ENCODE measurements at places on chromosomes 5 and 9.

DNA sequence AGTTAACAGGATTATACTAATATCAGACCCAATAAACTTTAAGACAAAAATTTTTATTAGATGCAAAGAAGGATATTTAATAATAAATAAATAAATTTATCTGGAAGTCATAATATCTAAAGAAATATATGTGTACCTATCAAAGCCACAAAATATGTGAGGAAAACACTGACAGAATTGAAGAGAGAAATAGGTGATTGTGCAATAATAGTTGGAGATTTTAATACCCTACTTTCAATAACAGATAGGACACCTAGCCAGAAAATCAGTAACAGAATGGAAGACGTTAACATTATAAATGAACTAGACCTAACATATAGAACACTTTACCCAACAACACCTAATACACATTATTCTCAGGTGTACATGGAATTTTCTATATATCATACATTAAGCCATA, 541.4 kb upstream of the SMC2 start:
- DNase-seq = no peak

- DNase-seq = no peak
These were observed 520.1 kb downstream of the CHSY3 start for GRCh38 chr5:130424341-130424740.

GRCh38 chr5:158389786-158390185, 530.8 kb upstream of the CLINT1 start:
- no peak for DNase-seq

- DNase-seq = no peak
These were observed 248.5 kb upstream of the DAP start for GRCh38 chr5:11009576-11009975.

DNA sequence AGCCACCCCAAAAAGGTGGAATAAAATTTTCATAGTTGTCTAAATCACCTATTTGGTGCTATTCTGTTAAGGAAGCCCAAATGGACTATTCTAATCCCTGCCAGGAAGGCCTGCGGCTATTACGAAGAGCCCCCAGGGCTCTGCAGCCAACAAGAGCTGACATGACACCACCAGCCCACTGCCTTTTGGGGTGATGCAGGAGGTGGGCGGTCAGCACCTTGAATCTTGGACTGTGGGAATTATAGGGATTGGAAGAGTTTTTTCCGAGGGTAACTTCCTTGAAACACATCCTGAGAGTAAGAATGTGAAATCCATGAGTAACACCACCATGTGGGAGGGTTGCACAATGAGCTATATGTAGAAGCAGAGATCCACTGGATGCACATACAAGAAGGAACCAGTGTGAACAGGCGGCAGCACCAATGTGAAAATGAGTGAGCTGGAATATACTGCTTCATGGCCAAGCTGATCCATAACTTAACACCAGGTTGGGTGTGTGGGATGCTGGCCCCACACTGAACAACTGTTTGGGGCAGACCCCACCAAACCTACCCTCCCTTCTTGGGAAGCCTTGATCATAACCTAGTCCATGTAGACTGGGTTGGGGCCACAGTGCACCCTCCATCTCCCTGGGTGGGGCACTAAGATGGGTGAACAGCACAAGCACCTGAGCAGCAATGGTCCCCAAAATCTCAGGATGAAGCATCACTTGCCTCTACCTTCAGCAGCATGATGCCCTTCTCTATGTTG, 239.0 kb downstream of the FSTL4 start:
- DNase-seq = no peak

DNA sequence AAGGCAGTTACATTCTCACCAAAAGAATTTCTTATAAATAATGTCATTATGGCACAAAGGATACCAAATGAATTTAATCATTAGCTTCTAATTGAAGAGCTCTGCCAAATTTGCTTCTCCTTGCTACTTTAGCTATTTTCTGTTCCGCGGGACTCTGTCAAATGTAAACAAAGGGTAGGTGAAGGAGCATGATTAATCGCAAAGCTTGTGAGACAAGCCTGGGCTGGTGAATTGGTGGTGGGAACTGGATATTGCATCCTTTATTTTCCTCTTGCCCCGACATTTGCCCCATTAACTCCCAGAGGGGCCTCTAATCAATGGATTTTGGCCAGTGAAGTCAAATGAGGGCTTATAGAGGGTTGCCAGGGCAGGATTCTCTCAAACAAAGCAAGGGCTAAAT, 234.2 kb upstream of the RFX3 start:
- no peak for DNase-seq

DNA sequence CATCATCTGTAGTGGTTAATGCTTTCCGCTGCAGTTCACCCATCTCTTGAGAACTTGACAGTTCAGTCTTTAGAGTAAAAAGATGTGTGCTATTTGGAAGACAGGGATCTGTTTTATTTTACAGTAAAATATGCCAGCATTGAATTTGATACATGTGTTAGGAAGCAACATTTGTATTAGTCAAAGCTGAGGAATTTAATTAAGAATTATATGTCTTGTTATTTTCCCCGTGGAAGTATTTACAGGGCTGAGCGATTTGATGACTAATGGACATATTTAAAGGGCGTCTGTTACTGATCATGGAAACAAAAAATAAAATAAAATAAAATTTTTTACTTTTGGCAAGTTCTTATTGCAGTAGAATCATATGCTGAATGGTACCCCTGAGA, 101.3 kb downstream of the PAM start:
- peak; percentile 52 for DNase-seq

DNA sequence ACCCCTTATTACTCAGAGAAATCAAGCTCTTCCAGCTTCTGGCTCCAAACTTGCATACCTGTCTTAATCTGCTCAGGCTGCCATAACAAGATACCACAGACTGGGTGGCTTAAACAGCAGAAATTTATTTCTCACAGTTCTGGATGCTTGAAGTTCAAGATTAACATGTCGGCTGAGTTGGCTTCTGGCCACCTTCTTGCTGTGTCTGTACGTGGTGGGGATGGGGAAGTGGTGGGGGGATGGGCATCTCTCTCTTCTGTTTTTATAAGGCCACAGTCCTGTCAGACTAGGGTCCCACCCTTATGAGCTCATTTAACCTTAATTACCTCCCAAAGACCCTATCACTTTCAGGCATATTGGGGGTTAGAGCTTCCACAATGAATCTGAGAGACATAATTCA, 140.5 kb downstream of the SV2C start:
- DNase-seq = no peak

DNA sequence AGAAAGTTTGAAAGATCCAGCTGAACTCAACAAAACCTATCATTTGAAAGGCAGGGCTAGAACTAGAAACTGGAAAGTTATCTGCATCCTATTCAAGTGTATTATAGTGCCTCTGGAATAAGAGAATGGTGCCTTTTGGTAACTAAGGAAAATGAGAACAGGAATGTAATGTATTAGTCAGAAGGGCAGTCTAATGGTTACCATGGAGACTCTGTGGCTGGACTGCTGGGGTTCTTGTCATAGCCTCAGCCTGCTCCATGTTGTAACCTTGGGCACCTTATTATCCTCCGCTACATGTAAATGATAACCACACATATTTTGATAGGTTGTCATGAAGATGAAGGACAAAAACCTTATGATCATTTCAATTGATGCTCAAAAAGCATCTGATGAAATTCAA, 24.6 kb upstream of the IFNB1 start:
- DNase-seq = no peak

- DNase-seq = no peak
These were observed 142.8 kb upstream of the ALDH1B1 start for GRCh38 chr9:38249587-38250210.

DNA sequence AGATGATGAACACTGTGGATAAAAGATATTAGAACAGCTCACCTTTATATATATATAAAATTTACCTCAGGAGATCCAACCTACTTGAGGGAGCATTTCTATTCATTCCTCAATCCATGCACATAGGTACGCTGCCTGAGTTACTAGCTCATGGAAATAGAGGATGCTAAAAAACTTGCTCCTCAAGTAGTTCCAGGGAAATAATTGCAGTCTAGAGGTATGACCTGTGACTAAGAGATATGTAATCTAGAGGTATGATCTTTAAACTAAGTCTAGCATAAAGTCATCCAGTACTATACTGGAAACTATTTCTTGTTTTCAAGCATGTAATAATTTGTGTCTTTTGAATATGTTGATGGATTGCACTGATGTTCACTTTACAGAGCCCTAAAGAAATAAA, 471.2 kb downstream of the TAF11L14 start:
- no peak for DNase-seq

GRCh38 chr5:146005264-146005663, 68.9 kb downstream of the SH3RF2 start:
- no peak for DNase-seq

GRCh38 chr9:93531374-93531773, 45.0 kb upstream of the PHF2 start:
- DNase-seq = no peak

GRCh38 chr9:20315677-20316076, 306.6 kb downstream of the MLLT3 start:
- peak; percentile 52 for DNase-seq

GRCh38 chr9:4011054-4011453, 288.8 kb downstream of the GLIS3 start:
- DNase-seq = no peak

DNA sequence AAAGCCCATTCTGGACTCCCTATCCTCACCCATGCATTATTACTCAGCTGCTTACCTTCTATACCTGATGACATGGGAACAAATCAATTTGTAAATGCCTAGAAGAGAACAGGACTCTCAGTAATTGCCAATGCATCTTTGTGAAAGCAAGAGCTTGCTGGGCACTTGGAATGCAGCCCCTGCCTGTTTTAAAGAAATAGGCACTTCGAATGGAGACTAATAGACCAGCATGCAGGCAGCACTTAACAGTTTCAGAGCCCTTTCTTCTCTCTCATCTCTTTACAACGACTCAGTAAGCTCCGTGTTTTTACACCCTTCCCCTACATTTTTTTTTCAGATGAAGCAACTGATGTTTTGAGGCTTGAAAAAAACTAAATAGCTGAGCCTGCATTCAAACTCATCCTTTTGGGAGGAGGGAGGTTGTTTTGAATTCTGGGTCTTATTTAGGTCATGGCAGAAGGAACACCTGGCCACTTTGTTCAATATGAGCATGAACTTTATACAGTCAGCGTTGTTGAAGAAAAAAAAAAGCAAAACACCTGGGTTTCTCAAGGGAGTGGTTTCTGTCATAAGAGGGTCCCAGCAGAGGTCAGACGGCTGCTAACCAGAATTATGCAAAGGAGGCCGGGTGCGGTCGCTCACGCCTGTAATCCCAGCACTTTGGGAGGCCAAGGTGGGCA, 34.6 kb upstream of the WHRN start:
- DNase-seq = no peak

GRCh38 chr5:38509185-38509584, 47.3 kb downstream of the LIFR start:
- no peak for DNase-seq

GRCh38 chr5:179110528-179110927, 50.4 kb downstream of the ZNF354C start:
- DNase-seq = no peak

DNA sequence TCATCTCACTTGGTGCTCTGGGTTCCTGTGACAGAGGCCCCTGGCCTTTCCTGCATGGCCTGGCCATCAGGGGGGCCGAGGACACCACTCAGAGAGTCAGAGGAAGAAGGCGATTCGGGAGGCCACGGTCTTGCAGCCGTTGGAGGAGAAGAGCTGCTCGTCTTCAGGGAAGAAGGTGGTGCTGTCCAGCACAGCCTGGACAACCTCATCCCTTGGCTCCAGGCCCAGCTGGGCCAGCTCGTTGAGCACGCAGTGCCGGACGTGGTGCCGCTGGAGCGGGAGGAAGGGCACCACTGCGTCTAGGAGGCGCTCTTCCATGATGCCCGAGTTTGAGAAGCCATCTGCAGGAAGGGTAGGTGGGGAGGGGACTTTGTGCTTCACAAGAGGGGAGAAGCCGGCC, 3.2 kb downstream of the TOR2A start:
- no peak for DNase-seq

- DNase-seq = no peak
These were observed 150.8 kb downstream of the GRIA1 start for GRCh38 chr5:153641183-153641688.

- DNase-seq = no peak
These were observed 106.6 kb downstream of the PDE8B start for GRCh38 chr5:77316871-77317661.

GRCh38 chr9:2086971-2087370, 71.8 kb downstream of the SMARCA2 start:
- DNase-seq = no peak

All from HFF-Myc (cell line).